ENCODE measurements at places on chromosomes 3 and 15. TPM values are rescaled to one million over a fixed set of nuclear protein-coding genes. Genes with fewer than 3 reads are reported as not detected.

DNA sequence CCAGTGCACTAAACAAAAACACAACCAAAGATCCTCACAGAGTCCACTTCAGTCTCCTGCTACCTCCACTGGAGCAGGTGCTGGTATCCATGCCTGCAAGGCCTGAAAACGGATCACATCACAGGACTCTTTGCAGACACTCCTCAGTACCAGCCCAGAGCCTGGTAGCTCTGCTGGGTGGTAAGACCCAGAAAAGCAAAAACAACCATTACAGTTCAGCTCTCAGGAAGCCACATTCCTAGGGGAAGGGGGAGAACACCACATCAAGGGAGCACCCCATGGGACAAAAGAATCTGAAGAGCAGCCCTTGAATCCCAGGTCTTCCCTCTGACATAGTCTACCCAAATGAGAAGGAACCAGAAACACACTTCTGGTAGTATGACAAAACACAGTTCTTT lies 52.5 kb upstream of the PFN2 start:
- DNase-seq, result no peak

DNA sequence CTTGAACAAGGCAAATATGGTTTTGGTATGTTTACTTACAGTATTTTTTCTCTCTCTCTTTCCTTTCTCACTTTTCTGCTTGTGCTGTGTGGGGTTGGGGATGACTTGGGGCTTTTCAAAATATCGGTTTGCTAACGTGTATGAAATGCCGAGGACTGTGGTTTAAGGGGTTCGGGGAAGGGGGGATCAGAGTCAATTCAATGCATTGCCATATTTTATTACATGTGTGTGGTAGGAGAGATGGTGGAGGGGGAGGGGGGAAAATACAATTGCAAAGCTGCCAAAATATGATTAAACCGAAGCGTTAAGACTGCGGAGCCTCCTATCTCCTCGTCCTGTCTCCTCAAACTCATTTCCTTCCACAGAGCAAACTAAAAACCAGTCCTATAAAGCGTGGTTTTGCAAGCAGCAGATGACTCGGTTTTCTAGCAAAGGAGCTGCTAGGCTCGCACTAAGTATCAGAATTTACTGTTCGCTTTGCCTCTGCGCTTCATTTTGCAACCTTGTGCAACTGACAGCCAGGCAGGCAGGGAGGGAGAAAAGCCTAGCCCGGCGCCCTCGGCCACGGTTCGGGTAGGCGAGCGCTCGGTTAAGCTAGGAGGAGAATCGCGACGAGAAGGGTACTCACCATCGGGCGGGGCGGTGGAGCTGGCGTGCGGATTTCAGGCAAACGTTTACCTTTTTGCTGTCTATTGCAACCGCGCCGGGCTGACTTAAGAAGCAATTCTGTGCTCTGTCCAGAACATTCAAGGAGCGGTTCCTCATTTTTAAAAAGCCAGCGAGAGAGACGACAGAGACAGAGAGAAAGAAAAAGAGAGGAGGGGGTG lies 4.0 kb upstream of the NR2F2 start:
- peak; percentile 65 for DNase-seq

GRCh38 chr3:197465996-197466549 lies 89.7 kb downstream of the BDH1 start:
- no peak for DNase-seq

DNA sequence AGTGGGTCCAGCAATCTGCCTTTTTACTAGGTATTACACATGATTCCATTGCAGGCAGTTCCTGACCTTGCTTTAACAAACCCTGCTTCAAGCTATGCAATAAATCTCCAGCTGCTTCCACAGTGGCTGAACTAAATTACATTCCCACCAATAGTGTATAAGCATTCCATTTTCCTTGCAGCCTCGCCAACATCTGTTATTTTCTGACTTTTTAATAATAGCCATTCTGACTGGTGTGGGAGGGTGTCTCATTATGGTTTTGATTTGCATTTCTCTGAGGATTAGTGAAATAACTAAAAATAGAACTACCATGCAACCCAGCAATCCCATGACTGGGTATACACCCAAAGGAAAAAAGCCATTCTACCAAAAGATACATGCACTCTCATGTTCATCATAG lies 36.4 kb upstream of the DNAJC13 start:
- DNase-seq, result no peak

- peak; percentile 68 for DNase-seq
Measured at GRCh38 chr3:141152801-141153678, 78.6 kb upstream of the PXYLP1 start.

Gene AMIGO3
- total RNA-seq, result 2.8 TPM

GRCh38 chr15:88133795-88134194 lies 122.7 kb downstream of the NTRK3 start:
- DNase-seq, result no peak

DNA sequence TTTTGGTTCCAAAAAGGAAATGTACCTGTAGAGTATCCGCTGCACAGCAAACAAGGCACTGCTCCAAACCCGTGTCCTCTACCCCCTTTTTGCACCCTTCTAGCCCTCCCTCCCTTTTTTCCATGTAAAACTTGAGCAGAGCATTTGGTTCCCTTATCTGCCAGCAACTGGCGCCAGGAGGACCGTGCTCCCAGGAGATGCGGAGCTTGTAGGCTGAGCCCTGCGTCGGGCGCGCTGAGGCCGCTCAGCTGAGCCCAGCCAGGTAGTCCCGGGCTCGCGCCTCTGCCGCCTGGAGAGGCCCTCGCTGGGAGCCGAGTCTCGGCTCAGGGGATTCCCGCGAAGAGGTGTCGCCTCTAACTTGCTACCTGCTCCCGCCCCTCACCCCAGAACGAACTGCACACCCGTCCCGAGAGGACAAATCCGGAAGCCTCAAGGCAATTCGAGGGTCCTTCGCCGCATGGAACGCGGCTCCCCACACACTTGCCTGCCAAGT lies 575 bp downstream of the TRPM7 start:
- DNase-seq, result peak; percentile 57

- DNase-seq, result no peak
Measured at GRCh38 chr15:53675832-53676231, 83.6 kb downstream of the WDR72 start.
